ENCODE measurements at places on chromosomes 11 and 22. TPM values are rescaled to one million over a fixed set of nuclear protein-coding genes. Genes with fewer than 3 reads are reported as not detected.
A peak's percentile ranks its signal among the peaks of the same experiment; 100 is the strongest.

DNA sequence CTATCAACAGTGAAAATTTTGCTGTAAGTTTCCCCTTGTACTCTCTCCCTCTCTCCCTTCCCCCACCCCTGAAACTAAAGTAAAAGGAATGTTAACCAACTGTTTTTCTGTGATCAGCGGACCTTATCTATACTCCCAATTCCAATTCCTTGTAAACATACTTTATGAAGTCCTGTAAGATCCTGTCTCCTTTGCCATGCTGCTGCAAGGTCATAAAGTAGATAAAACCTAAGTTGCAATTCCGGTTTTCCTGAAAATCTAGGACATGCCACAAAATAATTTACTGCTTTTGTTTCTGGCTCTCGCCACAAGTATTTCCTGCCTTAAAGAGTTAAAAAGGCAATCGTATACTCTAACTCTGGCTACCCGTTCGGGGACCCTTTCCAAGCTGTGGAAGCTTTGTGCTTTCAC lies 1469.0 kb downstream of the LRRC4C start:
- H3K27ac ChIP-seq = no peak overlapping the region
- no peak for DNase-seq
- H3K27me3 ChIP-seq = no peaks in the 10 kb centered on the region
- no peaks in the 10 kb centered on the region for H3K4me1 ChIP-seq
- H3K36me3 ChIP-seq = no peaks in the 10 kb centered on the region

- H3K4me1 ChIP-seq = peaks cover 63% of the 10 kb centered on the region
- H3K36me3 ChIP-seq = peaks cover 1% of the 10 kb centered on the region
- no peaks in the 10 kb centered on the region for H3K27me3 ChIP-seq
- H3K27ac ChIP-seq = peak overlapping the region; percentile 86
- peak overlapping the region; percentile 49 for H3K4me3 ChIP-seq
These were observed 861 bp upstream of the LTBP3 start for GRCh38 chr11:65558930-65559509.

GRCh38 chr11:121321614-121322243 lies 29.2 kb downstream of the SC5D start:
- no peak overlapping the region for H3K27ac ChIP-seq
- DNase-seq = peak; percentile 33
- peaks cover 5% of the 10 kb centered on the region for H3K4me1 ChIP-seq
- H3K27me3 ChIP-seq = no peaks in the 10 kb centered on the region

Gene MMP13
- polyA plus RNA-seq = not detected

DNA sequence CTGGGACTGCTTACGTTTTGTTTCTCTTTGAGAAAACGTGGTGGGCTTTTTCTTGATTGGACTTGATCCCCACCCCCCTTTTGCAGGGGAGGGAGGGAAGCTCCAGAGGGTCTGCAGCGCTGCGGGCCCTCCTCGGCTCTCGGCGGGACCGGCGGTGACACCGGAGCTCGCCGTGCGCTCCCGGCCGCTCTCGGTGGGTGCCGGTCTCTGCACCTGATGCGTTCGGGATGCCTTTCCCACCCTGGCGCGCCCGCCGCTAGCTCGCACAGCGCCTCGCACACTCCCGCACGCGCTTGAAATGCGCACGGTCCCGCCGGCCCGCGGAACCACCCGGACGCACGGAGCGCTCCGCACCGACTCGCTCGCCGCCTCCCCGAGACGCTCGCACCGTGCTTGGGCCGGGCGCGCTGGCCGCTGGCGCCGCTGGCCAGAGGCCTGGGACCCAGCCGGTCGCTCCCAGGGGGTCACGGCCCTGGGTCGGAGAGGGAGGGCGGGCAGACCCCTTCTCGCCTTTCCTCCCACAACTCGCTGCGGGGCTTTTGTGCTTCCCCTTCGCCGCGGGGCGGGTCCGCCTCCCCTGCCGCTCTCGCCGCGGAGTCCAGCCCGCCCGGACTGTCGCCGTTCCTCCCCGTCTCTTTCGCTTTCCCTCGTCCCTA lies 1.0 kb downstream of the ZBTB16 start:
- peaks cover 14% of the 10 kb centered on the region for H3K4me1 ChIP-seq
- H3K27ac ChIP-seq = peak overlapping the region; percentile 93
- DNase-seq = peak; percentile 51

GRCh38 chr22:30186510-30186909 lies 60.0 kb downstream of the LIF start:
- H3K27ac ChIP-seq = no peak overlapping the region
- H3K27me3 ChIP-seq = peaks cover 45% of the 10 kb centered on the region
- DNase-seq = no peak
- no peaks in the 10 kb centered on the region for H3K36me3 ChIP-seq

DNA sequence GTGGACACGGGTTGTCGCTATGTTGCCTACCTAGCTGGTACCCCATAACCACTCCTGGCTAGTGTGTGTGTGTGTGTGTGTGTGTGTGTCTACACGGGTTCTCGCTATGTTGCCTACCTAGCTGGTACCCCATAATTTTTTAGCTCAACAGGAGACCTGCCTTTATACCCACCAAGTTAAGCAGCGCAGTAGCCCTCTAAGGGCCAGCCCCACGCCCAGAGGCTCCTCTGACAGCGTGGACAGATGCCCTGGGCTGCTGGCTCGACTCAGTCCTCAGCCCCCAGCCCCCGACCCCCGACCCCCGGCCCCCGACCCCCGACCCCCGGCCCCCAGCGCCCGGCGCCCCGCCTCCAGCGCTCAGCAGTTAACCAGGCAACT lies 351 bp upstream of the AKIP1 start:
- peaks cover 7% of the 10 kb centered on the region for H3K36me3 ChIP-seq
- H3K4me1 ChIP-seq = peaks cover 29% of the 10 kb centered on the region
- no peaks in the 10 kb centered on the region for H3K27me3 ChIP-seq
- DNase-seq = no peak
- peak overlapping the region; percentile 96 for H3K27ac ChIP-seq
- H3K4me3 ChIP-seq = peak overlapping the region; percentile 75

Gene PPP2R5B
- 27.1 TPM for polyA plus RNA-seq

Gene SULT4A1
- 0.24 TPM for polyA plus RNA-seq

DNA sequence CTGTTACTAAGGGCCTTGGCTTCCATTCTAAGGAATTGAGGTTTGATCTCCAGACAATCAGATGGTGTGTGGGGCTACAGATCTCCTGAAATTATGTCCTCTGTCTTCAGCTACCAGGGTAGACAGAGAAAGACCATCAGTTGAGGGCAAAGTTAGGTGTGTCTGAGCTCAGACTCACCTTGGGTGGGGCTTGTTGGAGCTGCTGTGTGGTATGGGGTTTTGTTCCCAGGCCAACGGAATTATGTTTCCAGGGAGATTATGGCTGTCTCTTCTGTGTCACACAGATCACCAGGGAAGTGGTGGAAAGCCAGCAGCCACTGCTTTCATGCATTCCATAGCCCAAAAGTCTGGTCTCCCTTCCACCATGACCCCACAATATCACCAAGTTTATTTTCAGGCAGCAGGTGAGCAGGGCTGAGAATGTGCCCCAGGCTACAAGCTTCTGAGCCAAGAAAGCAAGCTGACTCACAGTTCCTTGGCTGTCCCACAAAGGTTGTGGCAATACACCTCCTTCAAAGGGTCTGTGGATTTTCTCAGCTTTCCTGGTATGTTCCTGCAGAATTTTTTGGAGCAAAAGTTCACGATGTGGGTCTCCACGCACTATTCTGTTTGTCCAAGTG lies 714.9 kb downstream of the LUZP2 start:
- no peak for DNase-seq
- H3K4me3 ChIP-seq = no peak overlapping the region
- H3K27me3 ChIP-seq = no peaks in the 10 kb centered on the region
- no peak overlapping the region for H3K27ac ChIP-seq
- H3K36me3 ChIP-seq = no peaks in the 10 kb centered on the region
- no peaks in the 10 kb centered on the region for H3K4me1 ChIP-seq

DNA sequence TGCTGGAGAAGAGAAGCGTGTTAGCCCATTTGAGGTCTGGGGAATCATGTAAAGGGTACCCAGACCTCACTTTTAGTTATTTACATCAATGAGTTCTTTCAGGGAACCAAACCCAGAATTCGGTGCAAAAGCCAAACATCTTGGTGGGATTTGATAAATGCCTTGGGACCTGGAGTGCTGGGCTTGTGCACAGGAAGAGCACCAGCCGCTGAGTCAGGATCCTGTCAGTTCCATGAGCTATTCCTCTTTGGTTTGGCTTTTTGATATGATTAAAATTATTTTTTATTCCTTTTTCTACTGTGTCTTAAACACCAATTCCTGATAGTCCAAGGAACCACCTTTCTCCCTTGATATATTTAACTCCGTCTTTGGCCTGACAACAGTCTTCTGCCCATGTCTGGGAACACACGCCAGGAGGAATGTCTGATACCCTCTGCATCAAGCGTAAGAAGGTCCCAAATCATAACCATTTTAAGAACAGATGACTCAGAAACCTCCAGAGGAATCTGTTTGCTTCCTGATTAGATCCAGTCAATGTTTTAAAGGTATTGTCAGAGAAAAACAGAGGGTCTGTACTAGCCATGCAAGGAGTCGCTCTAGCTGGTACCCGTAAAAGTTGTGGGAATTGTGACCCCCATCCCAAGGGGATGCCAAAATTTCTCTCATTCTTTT lies 65.2 kb downstream of the ALX4 start:
- peaks cover 62% of the 10 kb centered on the region for H3K4me1 ChIP-seq
- H3K27ac ChIP-seq = no peak overlapping the region
- no peaks in the 10 kb centered on the region for H3K27me3 ChIP-seq
- no peaks in the 10 kb centered on the region for H3K36me3 ChIP-seq
- DNase-seq = no peak

DNA sequence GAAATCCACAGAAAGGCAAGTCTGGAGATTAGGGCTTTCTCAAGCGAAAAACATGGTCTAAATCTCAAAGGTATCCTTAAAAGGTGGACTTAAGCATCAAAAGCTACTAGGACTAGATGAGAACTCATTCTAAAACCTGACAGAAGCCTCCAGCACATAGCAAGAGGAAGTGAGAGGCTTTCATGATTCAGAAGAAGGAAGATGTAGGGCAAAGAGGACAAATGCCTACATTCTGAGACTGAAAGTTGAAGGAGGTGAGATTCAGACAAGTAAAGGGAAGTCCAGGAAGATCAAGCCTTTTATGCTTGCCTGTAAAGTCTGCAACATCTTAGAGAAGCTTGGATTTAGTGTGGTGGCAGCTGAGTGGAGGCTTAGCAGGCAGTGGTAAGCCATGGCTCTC lies 98.9 kb downstream of the PGR start:
- H3K27ac ChIP-seq = no peak overlapping the region
- H3K4me3 ChIP-seq = no peak overlapping the region
- H3K27me3 ChIP-seq = no peaks in the 10 kb centered on the region
- H3K4me1 ChIP-seq = peaks cover 11% of the 10 kb centered on the region
- no peak for DNase-seq
- no peaks in the 10 kb centered on the region for H3K36me3 ChIP-seq

Gene CAPRIN1
- 55.4 TPM for polyA plus RNA-seq

Data from heart left ventricle (tissue), 16 donors.